HCT116 (cell line): ENCODE measurements at places on chromosomes 1 and 21.

DNA sequence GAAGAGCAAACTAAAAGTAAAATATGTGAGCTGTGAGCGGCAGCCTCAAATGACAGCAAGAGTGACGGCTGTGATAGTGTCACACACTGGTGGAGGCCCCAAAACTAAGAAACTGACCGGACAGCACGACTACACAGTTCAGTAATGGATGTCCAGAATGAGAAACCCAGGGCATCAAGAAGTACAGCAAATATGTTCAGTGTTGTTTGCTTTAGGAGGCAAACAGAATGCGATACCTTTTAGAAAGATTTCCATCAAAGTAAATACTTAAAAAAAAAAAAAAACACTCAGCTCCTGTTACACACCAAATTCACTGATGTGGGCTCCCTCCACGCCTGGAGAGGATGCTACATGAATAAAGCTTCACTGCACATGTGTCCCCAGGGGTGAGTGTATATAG is 1.1 kb upstream of the PKP1 start:
- no peak for DNase-seq

- no peak for DNase-seq
Measured at GRCh38 chr1:151720974-151721787, at the start of gene RIIAD1. RIIAD1 (plus strand) TSS chr1:151721522; CDS start chr1:151721537, 15 bp downstream.

DNA sequence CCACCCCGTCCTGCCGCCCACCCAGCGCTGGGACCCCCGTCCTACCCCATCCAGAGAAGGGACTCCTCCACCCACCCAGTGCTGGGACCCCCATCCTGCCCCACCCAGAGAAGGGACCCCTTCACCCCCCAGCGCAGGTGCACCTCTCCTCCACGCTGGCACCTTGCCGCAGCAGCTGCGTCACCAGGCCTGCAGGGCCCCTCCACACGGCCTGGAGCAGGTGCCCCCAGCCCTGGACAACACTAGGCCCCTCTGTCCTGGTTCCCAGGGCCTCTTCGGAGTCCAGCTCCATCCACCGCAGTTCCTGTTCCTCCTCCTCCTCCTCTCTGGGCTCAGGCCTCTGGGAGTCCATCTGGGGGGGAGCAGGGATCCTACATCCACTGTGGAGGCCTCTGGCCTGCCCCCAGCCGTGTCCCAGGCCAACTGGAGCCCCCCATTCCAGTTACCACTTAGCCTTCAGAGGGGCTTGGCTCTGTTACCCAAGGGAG is 378 bp downstream of the ANKRD65 start:
- no peak for DNase-seq

DNA sequence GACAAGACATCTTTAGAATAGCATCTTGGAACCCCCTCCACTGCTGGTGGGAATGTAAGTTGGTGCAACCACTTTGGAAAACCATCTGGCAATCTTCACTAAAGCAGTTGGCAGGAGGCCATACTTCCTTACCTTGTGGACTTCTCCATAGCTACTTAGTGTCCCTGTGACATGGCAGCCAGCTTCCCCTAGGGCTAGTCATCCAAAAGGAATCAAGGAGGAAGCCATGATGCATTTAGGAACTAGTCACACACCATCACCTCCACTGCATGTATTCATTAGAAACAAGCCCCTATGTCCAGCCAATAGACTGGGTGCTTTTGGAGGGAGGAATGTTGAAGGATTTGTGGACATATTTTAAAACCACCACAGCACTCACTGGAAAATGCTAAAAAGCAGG is 19.9 kb downstream of the MX2 start:
- no peak for DNase-seq

- no peak for DNase-seq
Measured at GRCh38 chr1:108717774-108718316, 5.1 kb downstream of the FNDC7 start.

DNA sequence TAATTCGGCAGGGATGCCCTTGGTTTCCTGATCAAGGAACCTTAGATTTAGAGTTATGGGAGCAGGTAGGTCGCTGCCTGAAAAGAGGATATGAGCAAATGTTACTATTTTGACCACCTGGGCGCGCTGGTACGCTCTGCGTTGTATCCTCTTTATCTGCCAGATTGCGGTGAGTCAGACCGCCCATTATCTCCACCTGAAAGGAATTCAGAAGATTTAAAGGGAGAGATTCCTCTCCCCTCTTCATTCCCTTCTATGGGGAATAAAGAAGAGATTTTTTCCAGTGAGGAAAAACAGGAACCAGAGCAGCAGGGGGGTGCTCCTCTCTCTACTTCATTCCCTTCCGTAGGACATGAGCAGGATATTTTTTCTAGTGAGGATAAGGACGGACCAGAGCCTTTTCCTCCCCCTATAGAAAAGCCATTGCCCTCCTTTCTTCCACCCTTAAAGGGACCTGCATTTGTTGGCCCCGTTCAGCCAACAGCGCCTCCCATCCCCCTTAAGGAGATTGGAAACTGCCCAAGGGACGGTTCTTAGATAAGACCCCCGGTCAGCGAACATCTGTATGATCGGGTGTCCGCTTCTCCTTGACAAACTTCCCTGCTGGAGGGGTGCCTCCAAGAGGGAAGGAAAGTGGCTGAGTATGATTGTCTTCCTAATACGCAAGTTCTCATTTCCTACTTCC is 34.1 kb downstream of the CLCA1 start:
- no peak for DNase-seq

DNA sequence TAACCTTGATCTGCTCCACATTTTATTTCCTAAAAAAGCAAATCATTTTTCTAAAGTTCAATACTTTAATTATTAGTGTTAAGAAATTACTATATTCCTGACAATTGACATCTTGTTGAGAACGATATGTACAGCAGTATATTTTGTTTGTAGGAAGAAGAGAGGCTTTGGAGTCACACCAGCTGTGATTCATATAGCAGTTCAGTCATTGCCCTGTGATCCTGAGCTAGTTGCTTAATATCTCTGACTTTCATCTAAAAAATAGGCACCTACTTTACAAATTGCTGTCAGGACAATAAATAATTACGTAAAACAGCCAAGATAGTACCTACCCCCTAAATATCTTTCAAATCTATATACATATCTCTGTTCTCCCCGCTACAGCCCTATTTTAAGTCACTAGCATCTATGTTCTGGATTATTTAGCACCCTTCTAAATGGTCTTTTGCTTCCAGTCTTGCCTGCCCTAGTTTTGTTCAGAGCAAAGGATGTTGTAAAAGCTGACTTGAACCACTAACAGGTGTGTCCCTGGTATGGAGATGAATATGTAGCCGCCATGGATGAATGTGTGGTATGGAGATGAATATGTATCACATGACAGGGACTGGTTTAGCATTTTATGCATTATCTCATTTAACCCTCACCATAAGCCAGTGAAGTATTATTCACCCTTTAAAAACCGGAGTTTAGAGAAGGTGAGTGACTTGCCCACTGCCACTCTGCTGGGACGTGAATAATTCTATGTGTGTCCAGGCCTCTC is 42.2 kb downstream of the RNF220 start:
- DNase-seq = no peak

DNA sequence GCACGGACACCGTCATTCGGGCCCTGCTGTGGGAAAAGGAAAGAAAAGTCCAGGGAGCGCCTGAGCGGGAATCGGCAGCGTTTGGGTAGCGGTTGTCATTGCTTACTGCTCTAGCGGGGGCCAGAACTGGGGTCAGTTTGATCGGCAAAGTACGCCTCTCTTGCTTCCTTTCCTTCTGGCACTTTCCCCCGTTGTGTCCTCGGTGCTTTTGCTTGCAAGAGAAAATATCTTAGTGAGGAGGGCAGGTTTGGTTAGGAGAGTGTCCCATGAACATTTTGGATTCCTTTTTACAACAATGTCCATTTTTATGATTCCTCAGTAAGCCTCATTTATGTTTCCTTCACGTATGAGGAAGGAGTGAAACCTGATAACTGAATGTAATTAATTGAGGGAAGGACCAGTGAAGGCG is 670 bp downstream of the ST3GAL3 start:
- no peak for DNase-seq

GRCh38 chr21:42636520-42637266 is 16.7 kb upstream of the PDE9A start:
- no peak for DNase-seq

GRCh38 chr1:55005351-55006140 is 6.8 kb downstream of the BSND start:
- DNase-seq = no peak

GRCh38 chr1:182175361-182175931 is 113.9 kb upstream of the ZNF648 start:
- DNase-seq = no peak

DNA sequence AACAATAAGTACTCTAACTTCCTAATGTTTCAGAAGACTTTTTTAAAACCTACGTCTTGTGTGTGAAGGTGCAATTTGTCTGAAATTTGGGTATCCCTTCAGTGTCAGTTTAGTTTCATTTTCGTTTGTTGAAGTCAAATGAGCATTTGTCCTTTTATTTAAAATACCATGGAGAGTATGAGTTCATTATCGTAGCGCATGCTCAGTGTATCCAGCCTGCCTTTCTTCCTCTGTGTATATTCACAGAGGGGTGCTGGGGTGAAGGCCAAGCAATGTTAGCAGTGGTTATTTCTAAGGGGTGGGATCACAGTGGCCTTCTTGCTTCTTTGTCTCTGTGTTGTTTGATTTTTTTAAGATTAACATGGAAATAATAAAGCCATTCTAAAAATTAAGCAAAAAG is 43.2 kb downstream of the CNN3 start:
- DNase-seq = no peak

GRCh38 chr1:156711011-156711817 is 5.8 kb upstream of the CRABP2 start:
- no peak for DNase-seq

- DNase-seq = no peak
Measured at GRCh38 chr1:22949822-22950331, 22.8 kb downstream of the LACTBL1 start.

DNA sequence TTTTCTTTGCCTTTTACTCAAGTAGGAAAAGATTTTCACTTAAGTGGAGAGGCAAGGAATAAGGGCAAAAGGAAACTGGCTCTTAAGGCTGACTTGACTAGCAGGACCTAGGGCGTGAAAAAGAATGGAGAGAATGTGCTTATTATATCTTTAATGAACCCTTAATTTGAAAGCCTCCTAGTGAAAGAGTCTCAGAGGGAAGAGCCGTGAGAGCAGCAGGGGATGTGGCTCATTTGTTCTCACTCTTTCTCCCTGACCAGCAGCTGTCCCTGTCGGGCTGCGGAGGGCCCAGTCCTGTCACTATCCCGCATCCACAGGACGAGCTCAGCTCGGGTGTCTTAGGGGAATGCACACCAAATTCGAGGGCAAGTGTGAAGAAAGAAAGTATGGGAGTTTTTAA is 180.1 kb downstream of the EDEM3 start:
- DNase-seq = no peak

DNA sequence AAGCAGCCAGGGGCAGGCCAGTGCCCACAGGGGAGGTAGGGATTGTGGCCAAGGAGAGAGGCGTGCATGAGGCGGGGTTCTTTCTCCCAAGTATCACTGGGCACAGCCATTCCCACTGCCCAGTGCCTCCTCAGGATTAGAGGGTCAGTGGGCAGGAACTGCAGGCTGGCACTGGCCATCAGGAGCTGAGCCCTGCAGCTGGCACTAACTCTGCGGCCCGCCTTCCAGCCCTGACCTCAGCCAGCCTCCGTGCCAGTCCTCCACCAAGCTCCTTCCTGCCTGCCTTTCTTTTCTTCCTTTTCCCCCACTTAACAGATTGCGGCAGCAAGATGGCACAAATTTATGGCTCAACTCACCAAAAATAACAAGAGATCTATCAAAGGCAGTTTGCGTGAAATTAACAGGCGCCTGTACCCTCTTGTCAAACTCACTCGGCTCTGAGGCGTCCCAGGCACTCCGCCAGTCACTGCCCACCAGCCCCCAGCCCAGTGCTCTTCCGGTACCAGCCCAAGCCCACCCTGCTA is 11.1 kb downstream of the ADGRB2 start:
- DNase-seq = no peak

- DNase-seq = no peak
Measured at GRCh38 chr1:62362926-62363325, 43.7 kb upstream of the KANK4 start.
